ENCODE measurements at places on chromosomes 12 and 14. TPM values are rescaled to one million over a fixed set of nuclear protein-coding genes. Genes with fewer than 3 reads are reported as not detected.

LRRC10 gene
- not detected for total RNA-seq

BIN2 gene
- 1.3 TPM for total RNA-seq

LRCOL1 gene
- not detected for total RNA-seq

FAM181A gene
- not detected for total RNA-seq

CCDC175 gene
- not detected for total RNA-seq

GRCh38 chr14:93012506-93012905 is 89.6 kb downstream of the CHGA start:
- no peak for DNase-seq

- DNase-seq = no peak
These were observed 17.6 kb downstream of the AGAP2 start for GRCh38 chr12:57720606-57721595.

GRCh38 chr12:15131431-15131830 is 89.8 kb downstream of the RERG start:
- no peak for DNase-seq

GRCh38 chr14:90757452-90757851 is 58.8 kb downstream of the TTC7B start:
- no peak for DNase-seq

GRCh38 chr12:54287261-54288157 is 7.0 kb downstream of the HNRNPA1 start:
- no peak for DNase-seq

- no peak for DNase-seq
These were observed 901.6 kb downstream of the BCL11B start for GRCh38 chr14:98370352-98370751.

- DNase-seq = no peak
These were observed 326.7 kb downstream of the ATP23 start for GRCh38 chr12:58268069-58268468.

GRCh38 chr14:51462182-51462581 is 189.5 kb upstream of the FRMD6 start:
- DNase-seq = no peak

- no peak for DNase-seq
These were observed 745 bp downstream of the PCK2 start for GRCh38 chr14:24094841-24095270.

DNA sequence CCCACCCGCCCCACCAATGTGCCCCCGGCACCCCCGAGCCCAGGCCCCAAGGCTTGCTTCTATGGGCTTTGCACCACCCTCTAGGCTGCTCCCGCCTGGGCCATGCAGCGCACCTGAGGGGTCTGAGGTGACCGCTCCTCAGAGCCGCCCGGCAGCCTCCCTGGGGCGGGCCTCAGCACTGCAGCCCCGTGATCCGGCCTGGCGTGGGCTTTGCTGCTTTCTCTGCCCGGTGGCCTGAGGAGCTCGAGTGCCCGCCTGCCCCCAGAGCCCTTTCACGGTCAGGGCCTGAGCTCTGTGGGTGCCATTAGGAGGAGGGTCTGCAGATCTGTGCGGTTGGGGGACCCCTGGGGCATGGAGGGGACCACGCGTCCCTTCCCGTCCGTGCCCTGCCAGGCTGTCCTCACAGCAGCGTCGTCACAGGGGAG is 6.2 kb downstream of the MTA1 start:
- DNase-seq = no peak

All from body of pancreas (tissue), 4 donors.